ENCODE measurements at places on chromosomes 16 and 17.
A peak's percentile ranks its signal among the peaks of the same experiment; 100 is the strongest.

- DNase-seq: no peak
Observed at GRCh38 chr17:81066072-81066471, 31.1 kb downstream of the BAIAP2 start.

- DNase-seq: no peak
Observed at GRCh38 chr17:19677736-19678379, 29.3 kb downstream of the ALDH3A2 start.

DNA sequence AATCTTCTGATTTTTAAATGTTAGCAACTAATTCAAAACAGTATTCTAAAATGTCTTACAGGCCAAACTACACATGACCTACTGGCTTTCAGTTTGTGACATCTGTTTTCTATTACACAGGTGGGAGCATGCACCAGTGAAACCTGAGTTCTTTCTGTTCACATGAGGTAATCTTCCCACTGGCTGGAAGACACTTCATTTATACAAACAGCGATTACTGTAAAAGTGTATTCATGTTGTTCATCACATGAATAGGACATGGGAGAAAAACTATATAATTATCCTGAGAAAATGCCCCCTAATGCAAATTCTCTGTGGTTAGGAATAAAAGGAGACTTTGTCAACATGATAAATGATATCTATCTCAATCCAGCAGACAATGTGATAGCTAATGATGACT, 11.1 kb upstream of the PIK3R5 start:
- DNase-seq: no peak

GRCh38 chr17:41551365-41551764, 20.5 kb downstream of the KRT9 start:
- no peak for DNase-seq

DNA sequence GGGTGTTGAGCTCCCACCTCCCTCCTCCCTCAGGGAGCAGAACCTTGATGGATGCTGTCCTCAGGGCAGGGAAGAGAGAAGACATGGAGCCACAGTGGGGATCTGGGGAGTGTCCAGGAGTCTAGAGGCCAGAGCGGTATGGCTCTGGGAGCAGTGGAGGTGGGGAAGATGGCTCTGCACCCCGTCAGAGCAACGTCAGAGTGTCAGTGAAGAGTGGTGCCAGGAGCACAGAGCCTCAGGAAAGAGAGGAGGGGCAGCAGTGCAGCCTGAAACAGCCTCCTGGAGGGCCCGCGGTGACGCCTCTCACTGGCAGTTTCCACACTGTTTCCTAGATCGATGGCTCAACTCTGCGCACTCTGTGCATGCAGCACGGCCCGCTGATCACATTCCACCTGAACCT, 23.2 kb upstream of the SLC5A11 start:
- no peak for DNase-seq

- DNase-seq: no peak
Observed at GRCh38 chr17:69651921-69652320, 237.4 kb downstream of the MAP2K6 start.

GRCh38 chr17:5437721-5438317, 1.1 kb downstream of the C1QBP start:
- DNase-seq: no peak

DNA sequence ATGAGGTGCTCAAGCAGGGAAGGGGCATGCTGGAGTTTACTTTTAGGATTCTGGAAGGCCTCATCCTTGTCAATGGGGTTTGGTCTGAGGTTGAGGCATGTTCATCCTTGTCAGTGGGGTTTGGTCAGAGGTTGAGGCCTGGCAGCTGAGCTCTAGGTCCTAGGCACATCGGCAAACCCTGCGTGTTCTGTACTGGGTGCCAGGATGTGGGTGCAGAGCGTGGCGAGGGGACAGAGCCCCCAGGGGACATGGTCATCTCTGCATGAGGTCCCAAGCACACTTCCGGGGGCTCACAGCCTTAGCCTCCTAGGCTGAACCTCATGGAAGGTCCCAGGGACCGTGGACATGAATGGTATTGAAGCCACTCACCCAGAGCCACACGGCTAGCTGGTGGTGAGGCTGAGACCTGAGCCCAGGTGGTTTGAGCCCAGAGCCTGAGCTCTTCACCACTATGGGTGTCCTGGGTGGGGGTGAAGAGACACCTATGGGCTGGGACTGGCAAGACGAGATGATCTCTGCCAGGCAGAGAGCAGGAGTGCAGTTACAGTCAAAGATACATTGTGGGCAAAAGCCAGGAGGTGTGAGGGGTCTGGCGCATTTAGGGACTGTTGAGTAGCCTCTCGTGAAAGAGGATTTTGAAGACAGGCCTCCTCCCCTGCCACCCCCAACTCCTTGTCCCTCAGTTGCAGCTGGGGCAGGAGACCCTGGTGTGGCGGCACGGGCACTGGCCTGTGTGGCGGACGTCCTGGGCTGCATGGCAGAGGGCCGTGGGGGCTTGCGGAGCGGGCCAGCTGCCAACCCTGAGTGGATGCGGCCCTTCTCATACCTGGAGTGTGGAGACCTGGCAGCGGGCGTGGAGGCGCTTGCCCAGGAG, 19.3 kb downstream of the FCSK start:
- DNase-seq: no peak

DNA sequence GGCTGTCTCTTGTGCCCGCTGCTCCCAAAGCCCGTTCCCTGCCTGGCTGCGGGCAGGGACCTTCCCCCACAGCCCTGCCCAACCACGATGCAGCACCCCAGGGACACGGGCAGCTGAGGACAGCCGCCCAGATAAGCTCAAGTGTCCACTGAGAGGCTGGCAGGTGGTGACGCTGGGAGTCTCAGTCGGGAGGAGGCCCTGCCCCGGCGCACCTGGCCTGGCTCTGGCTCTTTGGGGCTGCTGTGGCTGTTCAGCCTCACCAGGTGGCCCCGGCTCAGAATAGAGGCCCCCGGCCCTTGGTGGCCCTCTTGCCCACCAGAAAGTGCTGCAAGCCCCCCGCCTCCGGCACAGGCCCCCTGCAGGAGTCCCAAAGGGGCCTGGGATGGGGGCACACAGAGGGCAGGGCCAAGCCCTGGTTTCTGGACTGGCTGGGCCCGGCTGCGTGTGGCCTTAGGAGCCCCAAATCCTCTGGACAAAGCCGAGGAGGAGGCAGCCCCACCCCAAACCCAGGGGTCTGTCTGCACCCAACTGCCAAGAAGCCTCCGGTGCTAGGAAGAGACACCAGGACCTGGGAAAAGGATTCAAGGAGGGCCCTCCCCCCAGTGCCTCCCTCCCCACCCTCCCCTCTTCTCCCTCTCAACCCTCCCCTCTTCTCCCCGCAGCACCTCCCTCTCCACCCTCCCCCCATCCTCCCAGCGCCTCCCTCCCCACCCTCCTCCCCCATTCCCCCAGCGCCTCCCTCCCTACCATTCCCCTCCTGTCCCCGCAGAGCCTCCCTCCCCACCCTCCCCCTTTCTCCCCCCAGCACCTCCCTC, 5.3 kb downstream of the NTHL1 start:
- no peak for DNase-seq

GRCh38 chr17:59330053-59330942, 1.2 kb upstream of the YPEL2 start:
- DNase-seq: no peak

- no peak for DNase-seq
Observed at GRCh38 chr17:66714046-66715023, 120.6 kb upstream of the CACNG5 start.

DNA sequence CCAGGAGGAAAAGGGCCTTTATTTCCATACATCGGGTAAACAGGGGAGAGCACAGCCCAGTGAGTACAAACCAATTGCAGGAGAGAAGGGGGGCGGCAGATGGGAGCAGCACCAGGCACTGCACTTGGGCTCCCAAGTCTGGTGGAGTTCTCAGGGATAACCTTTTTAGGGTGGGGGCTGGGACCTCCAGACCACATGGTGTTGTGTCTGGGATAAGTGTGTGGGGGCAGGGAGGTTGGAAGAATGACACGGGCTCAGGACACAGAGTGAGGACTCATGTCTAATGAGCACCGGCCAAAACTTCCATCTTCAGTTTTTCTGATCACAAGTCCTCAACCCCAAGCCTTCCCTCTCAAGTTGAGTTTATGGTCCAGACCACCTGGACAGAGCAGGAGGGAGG, 30.6 kb downstream of the PIPOX start:
- no peak for DNase-seq

GRCh38 chr17:63698886-63699637, 863 bp downstream of the LIMD2 start:
- DNase-seq: peak; percentile 75

DNA sequence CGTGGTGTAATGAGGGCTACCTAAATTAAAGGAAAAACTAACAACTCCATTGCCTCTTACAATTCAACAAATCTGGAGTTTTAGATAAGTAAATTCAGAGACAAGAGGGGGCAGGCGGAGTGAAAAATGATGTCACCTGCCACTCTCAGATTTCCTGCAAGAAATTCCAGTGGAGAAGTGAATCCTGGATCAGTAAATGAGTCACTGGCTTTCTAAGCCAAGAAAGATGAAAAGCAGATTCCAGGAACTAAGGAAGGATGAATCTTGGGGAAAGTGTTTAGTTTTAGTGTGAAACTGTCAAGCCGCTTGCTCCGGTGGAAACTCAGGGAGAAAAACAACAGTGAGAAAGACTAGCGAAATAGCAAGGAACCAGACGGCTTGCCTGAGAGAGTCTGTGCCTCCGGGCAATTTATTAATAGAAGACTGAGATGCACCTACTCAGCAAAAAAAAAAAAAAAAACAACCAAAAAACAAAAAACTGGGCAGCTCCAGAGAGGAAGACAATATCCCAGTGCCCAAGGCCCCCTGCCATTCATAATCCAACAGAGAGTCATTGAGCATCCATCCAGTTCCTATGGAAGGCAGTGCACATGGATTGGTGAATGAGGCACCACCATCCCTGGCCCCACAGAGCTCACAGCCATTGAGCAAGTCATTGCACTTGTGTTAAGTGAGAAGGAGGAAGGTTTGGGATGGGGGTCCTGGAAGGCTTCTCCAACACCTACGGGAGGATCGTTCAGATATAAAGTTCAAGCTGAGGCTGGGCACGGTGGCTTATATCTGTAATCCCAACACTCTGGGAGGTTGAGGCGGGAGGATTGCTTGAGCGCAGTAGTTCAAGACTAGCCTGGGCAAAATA, 12.1 kb upstream of the RIPOR1 start:
- no peak for DNase-seq

DNA sequence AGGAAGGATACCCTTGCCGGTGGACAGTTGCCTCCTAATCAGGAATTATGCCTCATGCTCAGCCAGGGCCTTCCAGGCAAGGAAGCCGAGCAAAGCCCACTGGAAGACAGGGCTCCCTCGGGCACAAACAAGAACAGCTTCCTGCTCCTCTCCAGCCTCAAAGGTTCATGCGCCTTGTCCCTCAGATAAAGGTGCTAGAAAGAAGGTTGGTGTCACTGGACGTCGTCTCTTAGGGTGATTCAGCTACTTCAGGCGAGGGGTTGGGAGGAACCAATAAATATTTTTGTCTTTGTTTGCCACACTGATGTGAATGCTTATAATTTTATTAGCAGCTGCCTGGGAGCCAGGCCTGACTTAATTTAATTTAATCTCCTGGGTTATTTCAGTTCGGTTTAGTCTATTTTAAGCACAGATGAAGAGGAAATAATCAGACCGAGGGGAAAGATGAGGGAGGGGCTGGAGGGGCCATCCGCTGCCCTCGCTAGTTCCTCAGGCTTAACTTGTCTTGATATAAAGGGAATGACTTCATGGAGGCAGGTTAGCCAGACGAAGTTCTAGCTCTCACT, 171.8 kb upstream of the CACNG5 start:
- no peak for DNase-seq

- no peak for DNase-seq
Observed at GRCh38 chr16:4752351-4753100, 14.4 kb downstream of the ZNF500 start.

GRCh38 chr17:45240905-45241327, 19.2 kb downstream of the FMNL1 start:
- no peak for DNase-seq

GRCh38 chr16:57019746-57020145, 30.4 kb downstream of the NLRC5 start:
- no peak for DNase-seq

DNA sequence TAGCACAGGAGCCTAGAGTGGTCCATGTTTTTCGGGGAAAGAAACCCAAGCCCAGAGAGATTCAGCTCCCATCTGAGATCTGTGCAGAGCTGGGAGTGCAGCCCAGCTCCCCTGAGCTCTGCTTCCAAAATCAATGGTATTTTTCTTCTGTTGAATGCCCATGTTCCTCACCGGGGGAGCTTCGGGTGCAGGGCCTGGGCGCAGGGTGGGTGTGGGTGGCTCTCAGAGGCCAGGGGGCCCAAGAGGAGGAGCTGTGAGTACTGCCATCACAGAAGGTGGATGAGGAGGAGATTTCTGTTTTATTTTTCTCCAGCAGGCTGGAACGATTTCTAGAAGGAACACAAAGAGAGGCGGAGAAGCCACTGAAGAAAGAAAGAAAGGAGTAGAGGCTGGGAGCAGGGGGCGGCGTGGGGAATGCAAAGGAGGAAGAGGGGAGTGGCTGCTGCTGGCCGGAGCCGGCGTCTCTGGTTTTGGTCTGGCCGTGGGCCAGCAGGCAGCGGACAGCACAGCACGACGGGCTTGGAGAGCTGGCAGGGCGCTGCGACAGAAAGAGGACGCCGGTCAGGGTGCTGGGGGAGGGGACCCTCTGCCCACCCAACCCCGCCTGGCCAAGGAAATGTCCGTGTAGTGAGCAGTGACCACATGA, 76.2 kb upstream of the KSR1 start:
- no peak for DNase-seq

GRCh38 chr16:54135361-54136275, 151.0 kb downstream of the IRX3 start:
- no peak for DNase-seq

DNA sequence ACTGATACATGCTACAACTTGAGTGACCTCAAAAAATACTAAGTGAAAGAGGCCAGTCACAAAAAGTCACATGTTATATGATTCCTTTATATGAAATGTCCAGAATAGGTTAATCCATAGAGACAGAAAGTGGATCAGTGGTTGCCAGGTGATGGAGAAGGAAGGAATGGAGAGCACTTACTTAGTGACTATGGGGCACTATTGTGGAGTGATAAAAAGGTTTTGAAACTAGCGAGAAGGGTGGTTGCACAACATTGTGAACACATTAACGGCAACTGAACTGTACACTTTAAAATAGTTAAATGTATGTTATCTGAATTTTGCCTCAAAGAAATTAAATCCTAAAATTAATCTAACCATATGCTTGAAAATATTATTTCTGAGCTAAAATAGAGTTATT, 25.9 kb downstream of the AMFR start:
- no peak for DNase-seq

DNA sequence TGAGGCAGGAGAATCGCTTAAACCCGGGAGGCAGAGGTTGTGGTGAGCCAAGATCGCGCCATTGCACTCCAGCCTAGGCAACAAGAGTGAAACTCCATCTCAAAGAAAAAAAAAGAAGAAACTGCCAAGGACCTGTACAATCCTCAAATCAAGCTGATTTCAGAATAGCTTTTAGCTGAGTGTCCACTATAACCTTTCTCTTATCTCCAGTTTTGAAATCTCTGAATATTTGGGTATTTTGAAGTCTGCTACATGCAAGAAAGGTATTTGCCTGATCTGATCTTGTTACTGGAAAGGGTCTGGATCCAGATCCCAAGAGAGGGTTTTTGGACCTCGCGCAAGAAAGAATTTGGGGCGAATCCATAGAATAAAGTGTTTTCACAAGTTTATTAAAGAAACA, 19.1 kb upstream of the ARL2BP start:
- DNase-seq: no peak

Measured in activated T-cell treated with anti-CD3 and anti-CD28 coated beads for 24 hours (primary cell).